Fibroblast of lung (primary cell): ENCODE measurements at places on chromosomes 5 and 9. TPM values are rescaled to one million over a fixed set of nuclear protein-coding genes. Genes with fewer than 3 reads are reported as not detected.

DNA sequence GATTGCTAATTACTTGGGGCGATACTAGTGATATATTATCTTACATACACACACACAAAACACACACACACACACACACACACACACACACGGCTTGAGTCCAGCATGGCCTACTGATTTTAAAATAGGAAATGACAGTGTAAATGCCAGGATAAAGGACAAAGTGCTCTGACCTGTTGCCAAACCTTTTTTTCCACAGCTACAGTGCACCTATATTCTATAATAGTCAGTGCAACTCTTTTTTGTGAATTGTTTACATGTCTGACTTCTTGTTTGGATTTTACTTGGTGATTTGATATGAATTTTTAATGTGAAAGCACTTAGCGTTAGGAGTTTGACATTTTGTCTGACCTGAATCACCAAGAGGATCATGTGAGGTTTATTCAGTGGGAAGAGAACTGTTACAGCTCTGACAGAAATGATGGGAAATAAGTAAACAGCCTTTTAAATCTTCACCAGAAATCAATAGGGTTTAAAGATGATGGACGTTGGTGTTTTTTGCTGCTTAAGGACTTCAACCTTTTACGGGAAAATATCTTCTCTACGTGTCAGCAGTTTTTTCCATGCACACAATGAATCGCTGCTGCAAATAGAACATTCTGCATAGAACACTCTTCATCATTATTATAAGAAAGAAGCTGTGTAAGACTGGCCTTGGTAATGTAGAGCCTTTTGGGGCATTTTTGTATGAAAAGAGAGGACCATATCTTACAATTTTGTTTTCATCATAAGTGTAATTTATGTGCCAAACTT is 218.5 kb downstream of the RANBP17 start:
- no peaks in the 10 kb centered on the region for H3K36me3 ChIP-seq
- H3K4me1 ChIP-seq: no peaks in the 10 kb centered on the region
- H3K4me3 ChIP-seq: no peak overlapping the region

DNA sequence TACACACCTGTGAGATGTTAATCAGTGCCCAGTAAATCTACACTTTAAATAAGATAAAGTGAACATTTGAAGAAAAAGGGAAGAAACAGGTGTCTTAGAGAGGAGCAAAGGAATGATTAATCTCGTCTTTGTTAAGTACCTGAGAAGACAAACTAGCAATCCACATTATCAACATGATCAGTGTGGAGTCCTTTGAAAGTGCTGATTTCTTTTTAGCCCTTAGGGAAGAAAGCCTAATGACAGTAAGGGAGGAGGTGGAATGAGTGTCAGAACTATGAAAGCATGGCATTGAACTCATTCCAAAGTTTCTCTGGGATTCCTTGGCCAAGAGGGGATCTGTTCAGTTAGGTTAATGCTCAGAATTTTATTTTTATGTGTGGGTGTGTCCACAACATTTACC is 1109.0 kb upstream of the ACO1 start:
- H3K27ac ChIP-seq: no peak overlapping the region
- no peaks in the 10 kb centered on the region for H3K36me3 ChIP-seq
- no peaks in the 10 kb centered on the region for H3K27me3 ChIP-seq
- no peak overlapping the region for H3K4me3 ChIP-seq
- no peak for DNase-seq

Gene PCDHB13
- total RNA-seq: 0.26 and 1.5 TPM in 2 replicates

DNA sequence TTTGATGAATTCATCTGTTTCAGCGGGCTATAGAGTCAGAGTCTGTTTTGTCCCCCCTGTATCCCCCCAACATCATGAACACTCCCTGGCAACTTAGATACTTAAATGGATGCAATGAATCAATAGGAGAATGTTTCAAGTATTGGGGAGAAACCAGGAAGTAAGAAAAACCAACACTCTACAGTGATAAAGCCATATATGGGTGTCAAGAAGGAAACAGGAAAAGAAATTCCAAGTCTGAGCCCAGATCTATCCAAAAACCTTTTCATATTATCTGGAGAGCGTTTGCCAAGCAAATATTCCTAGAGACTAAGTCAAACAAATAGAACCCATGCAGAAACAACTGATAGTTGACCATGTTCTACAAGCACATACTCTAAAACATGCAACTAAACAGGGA is 2.3 kb upstream of the GNAQ start:
- no peak for DNase-seq
- no peaks in the 10 kb centered on the region for H3K36me3 ChIP-seq
- H3K4me1 ChIP-seq: peaks cover 3% of the 10 kb centered on the region
- H3K27ac ChIP-seq: no peak overlapping the region
- H3K4me3 ChIP-seq: no peak overlapping the region

DNA sequence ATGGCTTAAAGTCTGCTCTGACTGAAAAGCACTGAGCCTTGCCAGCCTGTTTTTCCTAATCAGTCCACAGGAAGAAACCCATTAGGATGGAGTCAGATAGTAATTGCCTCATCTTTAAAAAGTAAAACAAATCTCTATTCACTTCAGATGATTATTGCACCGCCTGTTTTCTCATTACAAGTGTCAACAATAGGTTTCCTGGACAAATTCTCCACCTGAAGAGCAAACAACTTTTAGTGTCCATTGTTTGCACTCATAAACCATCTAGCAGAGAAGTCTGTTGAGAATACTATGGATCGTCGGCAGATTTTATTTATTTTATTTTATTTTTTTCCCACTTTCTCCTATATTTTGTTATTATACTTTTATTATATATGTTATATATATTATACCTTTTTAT is 20.3 kb downstream of the C5orf63 start:
- no peaks in the 10 kb centered on the region for H3K27me3 ChIP-seq
- no peak overlapping the region for H3K4me3 ChIP-seq
- DNase-seq: no peak
- no peaks in the 10 kb centered on the region for H3K36me3 ChIP-seq

GRCh38 chr5:155019601-155020226 is 6.2 kb downstream of the KIF4B start:
- DNase-seq: no peak
- no peak overlapping the region for H3K27ac ChIP-seq
- no peaks in the 10 kb centered on the region for H3K36me3 ChIP-seq
- no peaks in the 10 kb centered on the region for H3K27me3 ChIP-seq
- no peaks in the 10 kb centered on the region for H3K4me1 ChIP-seq

Gene SLC1A1
- 4.1 and 4.5 TPM in 2 replicates for total RNA-seq

- H3K4me3 ChIP-seq: no peak overlapping the region
- H3K4me1 ChIP-seq: no peaks in the 10 kb centered on the region
- H3K36me3 ChIP-seq: no peaks in the 10 kb centered on the region
- peaks cover 29% of the 10 kb centered on the region for H3K27me3 ChIP-seq
- DNase-seq: no peak
Measured at GRCh38 chr9:124478354-124478753, 28.1 kb downstream of the ADGRD2 start.

- no peaks in the 10 kb centered on the region for H3K27me3 ChIP-seq
- H3K36me3 ChIP-seq: no peaks in the 10 kb centered on the region
- no peak overlapping the region for H3K4me3 ChIP-seq
- DNase-seq: no peak
- H3K27ac ChIP-seq: no peak overlapping the region
Measured at GRCh38 chr9:105816202-105816744, 121.9 kb downstream of the TMEM38B start.

DNA sequence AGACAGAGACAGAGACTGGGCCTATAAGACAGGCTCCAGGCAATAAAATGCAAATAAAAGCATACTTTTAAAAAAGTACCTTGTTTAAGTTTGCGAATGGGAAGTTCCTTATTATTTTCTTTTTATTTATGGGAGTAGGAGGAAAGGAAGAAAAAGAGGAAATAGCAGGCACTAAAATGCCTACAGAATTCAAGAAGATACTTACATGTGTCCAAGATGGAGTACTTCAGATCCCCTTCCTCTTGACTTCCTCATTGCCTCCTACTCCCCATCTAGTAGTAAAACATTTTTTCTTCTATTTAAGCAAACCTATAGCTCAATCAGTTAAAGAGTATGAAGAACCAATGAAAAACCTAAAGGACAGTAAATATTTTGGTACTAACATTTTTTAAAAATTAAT is 24.8 kb downstream of the GKAP1 start:
- no peak for DNase-seq
- no peak overlapping the region for H3K4me3 ChIP-seq
- H3K4me1 ChIP-seq: no peaks in the 10 kb centered on the region
- no peak overlapping the region for H3K27ac ChIP-seq
- no peaks in the 10 kb centered on the region for H3K36me3 ChIP-seq
